ENCODE measurements at places on chromosomes 12 and 14.

GRCh38 chr12:109686523-109686922 is 27.1 kb upstream of the FAM222A start:
- DNase-seq: no peak

DNA sequence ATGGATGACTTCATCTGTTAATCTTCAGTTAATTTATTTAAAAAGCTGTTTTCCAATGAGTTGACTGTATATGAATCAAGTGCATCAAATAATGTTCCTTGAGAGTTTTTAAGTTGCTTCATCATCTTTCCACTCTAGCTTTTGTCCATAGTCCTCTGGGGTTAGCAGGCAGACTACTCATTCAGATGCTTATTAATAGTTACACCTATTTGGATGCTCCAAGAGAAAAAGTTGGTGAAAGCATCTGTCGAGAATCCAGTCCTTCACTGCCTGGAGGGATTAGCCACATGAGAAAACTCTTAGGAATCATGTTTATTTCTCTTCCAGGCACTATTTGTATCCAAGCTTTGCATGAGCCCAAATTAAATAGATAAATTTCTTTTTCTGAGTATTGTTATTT is 70.2 kb downstream of the DACT1 start:
- DNase-seq: no peak

DNA sequence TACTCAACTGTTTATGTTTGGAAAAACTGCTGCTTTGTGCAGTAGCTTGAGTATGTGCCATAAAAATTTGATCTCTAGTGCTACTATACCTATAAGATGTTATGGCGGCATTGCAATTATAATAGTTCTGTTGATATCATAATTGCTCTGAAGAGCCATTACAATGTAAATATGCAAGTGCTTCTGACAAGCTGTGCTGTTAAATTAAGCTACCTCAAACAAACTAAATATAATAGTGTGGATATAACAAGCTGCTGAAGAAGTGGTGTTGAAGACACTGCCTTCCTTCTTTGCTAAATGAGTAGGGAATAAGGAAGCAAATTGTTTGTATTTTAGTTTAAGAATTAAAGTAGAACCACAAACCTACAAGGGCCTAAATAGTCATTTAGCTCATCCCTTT is 301.0 kb upstream of the MIS18BP1 start:
- DNase-seq: no peak

- no peak for DNase-seq
These were observed 17.3 kb downstream of the TTC8 start for GRCh38 chr14:88841741-88842140.

GRCh38 chr12:100612606-100613005 is 39.1 kb downstream of the GAS2L3 start:
- no peak for DNase-seq

- no peak for DNase-seq
These were observed 25.9 kb downstream of the ACTN1 start for GRCh38 chr14:68953196-68953555.

- DNase-seq: no peak
These were observed 91.7 kb upstream of the DIO3 start for GRCh38 chr14:101469382-101470247.

- DNase-seq: no peak
These were observed 43.2 kb upstream of the YAF2 start for GRCh38 chr12:42281278-42281677.

DNA sequence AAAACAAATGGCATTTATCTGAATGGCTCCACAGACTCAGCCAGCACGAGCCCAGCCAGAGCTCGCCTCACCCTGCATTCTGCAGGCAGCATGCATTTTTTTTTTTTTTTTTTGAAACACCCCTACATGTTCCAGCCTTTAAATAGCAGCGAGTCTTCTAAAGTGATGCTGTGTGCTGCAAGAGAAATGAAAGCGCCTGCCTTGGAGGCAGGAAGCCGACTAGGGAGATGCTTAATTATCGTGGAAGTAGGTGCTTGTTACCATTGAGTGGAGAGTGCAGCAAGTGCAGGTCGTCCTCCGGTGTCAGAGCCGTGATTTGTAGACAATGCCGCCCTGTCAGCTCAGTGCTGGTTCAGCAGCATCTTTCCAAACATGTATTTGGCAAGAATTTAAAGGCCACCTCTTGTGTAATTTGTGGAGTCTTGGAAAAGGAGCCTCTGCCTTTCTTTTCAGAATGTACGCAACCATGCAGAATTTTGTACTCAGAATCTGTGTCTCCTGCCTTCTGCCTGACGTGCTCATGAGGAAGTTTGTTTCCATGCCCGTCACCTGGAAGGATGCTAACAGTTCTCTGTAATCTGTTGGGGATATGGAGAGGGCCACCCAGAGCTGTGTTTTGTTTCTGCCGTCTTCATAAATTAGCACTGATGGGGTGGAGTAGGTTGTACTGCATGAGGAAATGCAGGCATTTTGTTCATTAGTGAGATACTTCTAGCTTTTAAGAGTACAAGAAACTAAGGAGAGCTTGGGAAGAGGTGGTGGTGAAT is 345.9 kb upstream of the RGS6 start:
- peak; percentile 71 for DNase-seq

- DNase-seq: no peak
These were observed 97.5 kb downstream of the CRACR2A start for GRCh38 chr12:3655328-3655900.

GRCh38 chr14:51109651-51110050 is 14.7 kb upstream of the TRIM9 start:
- no peak for DNase-seq

- no peak for DNase-seq
These were observed 10.8 kb downstream of the DNAI7 start for GRCh38 chr12:25184132-25184531.

GRCh38 chr14:23371865-23372264 is 744 bp upstream of the IL25 start:
- no peak for DNase-seq

DNA sequence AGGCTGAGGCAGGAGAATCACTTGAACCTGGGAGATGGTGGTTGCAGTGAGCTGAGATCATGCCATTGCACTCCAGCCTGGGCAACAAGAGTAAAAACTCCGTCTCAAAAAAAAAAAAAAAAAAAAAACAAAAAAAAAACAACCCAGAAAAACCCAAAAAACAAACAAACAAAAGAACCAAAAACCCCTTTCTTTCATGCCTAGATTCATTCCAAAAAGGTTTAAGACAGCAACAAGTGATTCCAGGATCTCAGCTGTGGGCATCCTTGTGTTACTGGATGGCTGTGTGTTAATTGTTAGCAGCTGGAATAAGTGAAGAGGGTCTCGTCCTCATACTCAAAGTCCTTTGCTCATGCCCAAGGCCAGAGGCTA is 9.4 kb downstream of the GPRC5A start:
- DNase-seq: no peak

DNA sequence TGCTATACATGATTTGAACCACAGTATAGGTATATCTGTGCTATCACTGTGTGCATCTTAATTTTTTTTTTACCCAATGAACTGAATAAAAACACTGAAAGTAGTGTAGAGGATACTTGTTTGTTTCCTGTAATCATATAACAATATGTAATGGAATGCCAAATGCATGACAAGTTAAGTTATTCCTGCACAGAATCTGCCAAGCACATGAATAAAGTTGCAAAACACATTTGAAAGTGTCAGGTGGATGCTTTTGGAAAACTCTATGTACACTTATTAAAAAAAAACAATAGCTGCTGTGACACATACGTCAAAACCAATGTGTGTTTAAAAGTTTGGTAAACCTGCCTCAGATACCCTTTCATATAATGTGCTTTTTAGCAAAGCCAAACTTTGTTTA is 1638.1 kb upstream of the SEL1L start:
- no peak for DNase-seq

- DNase-seq: no peak
These were observed 17.3 kb downstream of the GPR68 start for GRCh38 chr14:91227183-91227628.

GRCh38 chr14:64636208-64636979 is 67.8 kb upstream of the PLEKHG3 start:
- DNase-seq: peak; percentile 66

- peak; percentile 39 for DNase-seq
These were observed 37.7 kb downstream of the DIP2B start for GRCh38 chr12:50542448-50542847.

GRCh38 chr14:75254381-75254822 is 24.2 kb upstream of the FOS start:
- no peak for DNase-seq

GRCh38 chr14:40525314-40525713 is 1081.4 kb upstream of the LRFN5 start:
- no peak for DNase-seq

DNA sequence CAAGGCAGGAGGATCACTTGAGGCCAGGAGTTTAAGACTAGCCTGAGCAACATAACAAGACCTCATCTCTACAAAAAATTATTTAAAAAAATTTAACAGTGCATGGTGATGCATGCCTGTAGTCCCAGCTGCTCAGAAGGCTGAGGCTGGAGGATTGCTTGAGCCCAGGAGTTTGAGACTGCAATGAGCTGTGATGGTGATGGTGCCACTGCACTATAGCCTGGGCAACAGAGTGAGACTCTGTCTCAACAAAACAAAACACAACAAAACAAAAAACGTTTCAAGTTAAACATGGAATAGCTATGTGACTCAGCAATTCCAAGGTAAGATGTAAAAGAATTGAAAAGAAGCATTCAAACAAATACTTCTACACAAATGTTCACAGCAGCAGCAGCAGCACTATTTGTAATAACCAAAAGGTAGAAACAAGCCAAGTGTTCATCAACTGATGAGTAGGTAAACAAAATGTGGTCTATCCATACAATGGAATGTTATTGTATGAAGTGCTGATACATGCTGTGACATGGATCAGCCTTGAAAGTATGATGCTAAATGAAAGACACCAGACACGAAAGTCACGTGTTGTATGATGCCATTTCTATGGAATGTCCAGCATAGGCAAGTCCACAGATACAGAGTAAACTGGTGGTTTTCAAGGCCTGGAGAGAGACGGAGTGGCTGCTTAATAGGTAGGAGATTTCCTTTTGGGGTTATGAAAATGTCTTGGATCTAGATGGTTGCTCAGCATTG is 31.4 kb downstream of the CFAP251 start:
- DNase-seq: peak; percentile 85

- no peak for DNase-seq
These were observed 1.5 kb downstream of the VPS37B start for GRCh38 chr12:122894193-122895121.

DNA sequence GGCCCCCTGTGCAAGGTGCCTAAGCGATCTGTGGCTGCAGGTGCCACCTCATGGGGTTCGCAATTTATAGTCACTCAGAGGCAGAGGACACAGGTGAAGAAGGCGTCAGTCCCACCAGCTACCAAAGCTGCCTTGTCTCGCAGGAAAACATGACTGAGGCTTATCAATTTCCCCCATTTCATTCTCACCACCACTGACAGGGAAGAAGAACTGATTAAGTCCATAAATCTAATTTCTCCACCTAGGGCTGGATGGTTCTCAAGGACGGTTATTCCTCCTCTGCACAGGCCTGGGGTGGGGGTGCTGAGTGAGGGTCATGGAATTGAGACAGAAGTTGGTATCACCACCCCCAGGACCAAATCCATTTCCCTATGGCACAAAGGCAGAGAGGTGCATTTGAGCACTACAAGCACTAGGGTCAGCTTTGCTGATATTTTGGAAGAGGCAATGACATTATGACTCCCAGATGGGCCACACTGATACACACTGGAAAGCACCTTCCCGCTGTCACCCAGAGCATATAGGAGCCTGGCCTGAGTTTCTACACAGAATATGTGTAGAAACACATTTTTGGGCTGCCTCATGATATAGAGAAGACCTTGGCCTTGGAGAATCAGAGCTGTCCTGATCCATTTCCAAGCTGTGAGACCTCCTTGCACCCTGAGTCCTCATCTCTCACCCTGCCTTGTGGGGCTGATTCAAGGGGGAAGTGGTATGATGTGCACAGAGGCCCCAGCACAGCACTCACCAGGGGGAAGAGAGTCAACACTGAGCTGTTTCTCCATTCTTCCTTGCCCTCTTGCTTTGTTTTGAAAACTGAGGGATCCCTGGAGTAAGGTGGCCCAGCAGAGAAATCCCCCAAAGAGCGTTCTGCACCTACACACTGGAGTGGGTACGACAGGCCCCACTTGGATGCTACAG is 59.4 kb downstream of the PITPNM2 start:
- DNase-seq: no peak

GRCh38 chr12:450438-450837 is 9.3 kb upstream of the B4GALNT3 start:
- DNase-seq: no peak

DNA sequence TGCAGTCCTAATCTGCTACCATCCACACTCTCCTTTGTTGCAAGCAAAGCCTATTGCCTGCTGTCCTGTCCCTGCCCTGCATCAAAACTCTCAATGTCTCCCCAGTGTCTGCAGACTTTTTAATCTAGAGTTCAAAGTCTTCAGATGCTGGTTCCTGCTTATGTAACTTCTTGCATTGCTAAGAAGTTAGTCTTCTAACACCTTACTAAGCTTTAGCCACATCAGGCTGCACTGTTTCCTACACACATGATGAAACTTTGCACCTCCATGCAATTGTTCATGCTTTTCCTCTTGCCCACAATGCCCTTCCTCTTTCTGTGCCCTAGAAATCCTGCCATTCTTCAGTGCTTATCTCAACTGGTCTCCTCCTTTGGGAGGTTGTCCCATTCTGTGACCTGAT is 16.2 kb upstream of the DICER1 start:
- DNase-seq: no peak

DNA sequence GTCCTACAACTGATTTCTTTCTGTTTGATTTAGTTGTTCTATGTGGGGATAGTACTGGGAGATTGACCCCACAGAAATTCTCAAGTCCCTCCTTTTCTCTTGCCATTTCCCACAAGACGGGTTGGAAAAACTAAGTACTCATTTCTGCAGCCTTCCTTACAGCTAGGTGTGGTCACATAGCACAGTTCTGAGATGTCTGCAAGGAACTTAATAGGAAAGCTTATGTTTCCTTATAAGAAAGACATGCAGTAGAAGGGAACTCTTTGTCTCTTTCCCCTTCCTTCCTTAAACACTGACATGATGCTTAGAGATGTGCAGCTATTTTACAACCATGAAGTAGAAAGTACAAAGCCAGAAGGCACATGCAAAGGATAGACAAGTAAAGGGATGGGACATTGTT is 113.7 kb downstream of the PTPRR start:
- no peak for DNase-seq

DNA sequence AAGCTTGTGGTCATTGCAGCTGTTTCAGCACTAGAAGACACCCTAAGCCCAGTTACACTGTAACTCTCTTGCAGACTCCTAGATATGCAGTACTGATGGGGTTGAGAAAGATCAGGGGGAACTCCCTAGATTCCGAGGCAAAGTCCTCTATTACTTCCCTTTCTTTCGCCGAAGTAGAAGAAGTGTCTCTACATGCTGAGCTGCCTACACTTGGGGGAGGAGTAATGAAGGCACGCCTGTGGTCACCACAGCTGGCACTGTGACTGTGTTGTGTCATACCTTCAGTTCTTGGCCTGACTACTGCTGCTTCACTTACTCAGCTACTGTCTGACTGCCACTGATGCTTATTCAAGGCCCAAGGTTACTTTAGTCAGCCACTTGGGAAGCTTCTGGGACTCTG is 35.1 kb upstream of the RPL10L start:
- DNase-seq: no peak

- DNase-seq: no peak
These were observed 63.2 kb downstream of the TESC start for GRCh38 chr12:117036046-117036445.
